ENCODE measurements at places on chromosomes 4 and X. TPM values are rescaled to one million over a fixed set of nuclear protein-coding genes. Genes with fewer than 3 reads are reported as not detected.

The GATA1 gene
- 0.90 TPM for total RNA-seq

The TCEAL5 gene
- not detected for total RNA-seq

- DNase-seq = no peak
- no peaks in the 10 kb centered on the region for H3K36me3 ChIP-seq
- no peaks in the 10 kb centered on the region for H3K27me3 ChIP-seq
- no peak overlapping the region for H3K4me3 ChIP-seq
Observed at GRCh38 chr4:7281691-7282665, 89.6 kb downstream of the SORCS2 start.

DNA sequence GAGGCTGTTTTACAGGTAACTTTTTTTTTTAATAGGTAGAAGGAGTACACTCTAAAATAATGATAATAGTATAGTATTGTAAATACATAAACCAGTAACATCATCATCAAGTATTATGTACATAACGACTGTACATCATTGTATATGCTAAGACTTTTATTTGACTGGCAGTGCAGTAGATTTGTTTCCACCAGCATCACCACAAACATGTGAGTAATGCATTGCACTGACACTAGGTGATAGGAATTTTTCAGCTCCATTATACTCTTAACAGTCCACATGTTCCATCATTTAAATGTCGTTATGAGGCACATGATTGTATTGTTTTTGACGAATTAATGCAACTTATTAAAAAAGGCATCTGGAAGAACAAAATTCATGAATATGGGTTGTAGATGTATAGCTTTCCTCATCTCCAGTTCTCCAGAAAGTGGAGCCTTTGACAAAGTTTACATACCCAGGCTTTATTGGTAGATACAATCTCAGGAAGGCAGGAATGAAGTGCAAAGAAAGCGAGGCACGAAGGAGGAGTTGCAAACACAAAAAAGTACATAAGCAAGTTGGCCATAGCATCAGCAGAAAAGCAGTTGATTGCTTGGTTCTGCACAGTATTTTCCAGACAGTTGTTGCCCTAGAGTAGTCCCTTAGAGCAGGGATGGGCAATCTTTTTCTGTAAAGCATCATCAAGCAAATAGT, 336.9 kb upstream of the NR3C2 start:
- H3K4me3 ChIP-seq = no peak overlapping the region
- no peaks in the 10 kb centered on the region for H3K27me3 ChIP-seq
- no peaks in the 10 kb centered on the region for H3K4me1 ChIP-seq

DNA sequence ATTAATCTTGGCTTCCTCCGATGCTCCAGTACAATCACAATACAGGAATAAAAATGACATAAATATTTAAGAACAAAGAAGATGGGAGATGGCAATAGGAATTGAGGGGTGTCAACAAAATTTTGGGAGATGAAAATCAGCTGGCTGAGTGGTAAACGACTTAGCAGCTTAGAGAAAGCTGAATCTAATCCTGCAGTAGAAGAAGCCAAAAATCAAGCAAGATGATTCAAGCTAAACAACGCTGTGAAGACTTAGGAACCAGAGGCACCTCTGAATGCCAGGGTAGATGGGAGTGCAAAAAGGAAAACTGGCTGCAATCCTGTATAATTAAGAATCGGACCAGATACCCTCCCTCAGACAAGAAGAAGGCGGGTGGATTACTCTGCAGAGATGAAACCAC, 215.2 kb downstream of the MGST2 start:
- no peaks in the 10 kb centered on the region for H3K4me1 ChIP-seq
- no peak overlapping the region for H3K27ac ChIP-seq
- no peaks in the 10 kb centered on the region for H3K36me3 ChIP-seq
- no peaks in the 10 kb centered on the region for H3K27me3 ChIP-seq
- no peak for DNase-seq

The NAA11 gene
- not detected for total RNA-seq

DNA sequence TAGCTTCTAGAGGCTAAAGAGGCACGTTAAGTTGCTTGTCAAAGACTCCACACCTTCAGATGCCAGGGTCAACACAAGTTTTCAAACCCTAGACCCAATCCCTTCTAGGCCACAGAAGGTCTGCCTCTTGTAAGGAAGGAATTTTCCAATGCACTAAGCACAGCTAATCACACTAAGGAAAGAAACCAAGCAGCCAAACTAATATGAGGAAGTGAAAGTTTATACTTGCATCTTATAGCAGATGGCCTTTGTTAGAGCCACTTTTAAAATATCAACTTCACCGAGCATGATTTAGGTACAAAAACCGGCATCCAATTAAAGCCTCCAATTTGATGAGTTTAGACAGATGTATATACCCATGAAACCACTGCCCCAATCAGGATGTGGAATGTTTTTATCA, 9.9 kb downstream of the FHL1 start:
- no peak overlapping the region for H3K27ac ChIP-seq
- no peak overlapping the region for H3K4me3 ChIP-seq
- no peaks in the 10 kb centered on the region for H3K36me3 ChIP-seq

GRCh38 chr4:48129307-48130014, 4.6 kb downstream of the TXK start:
- no peak overlapping the region for H3K4me3 ChIP-seq

DNA sequence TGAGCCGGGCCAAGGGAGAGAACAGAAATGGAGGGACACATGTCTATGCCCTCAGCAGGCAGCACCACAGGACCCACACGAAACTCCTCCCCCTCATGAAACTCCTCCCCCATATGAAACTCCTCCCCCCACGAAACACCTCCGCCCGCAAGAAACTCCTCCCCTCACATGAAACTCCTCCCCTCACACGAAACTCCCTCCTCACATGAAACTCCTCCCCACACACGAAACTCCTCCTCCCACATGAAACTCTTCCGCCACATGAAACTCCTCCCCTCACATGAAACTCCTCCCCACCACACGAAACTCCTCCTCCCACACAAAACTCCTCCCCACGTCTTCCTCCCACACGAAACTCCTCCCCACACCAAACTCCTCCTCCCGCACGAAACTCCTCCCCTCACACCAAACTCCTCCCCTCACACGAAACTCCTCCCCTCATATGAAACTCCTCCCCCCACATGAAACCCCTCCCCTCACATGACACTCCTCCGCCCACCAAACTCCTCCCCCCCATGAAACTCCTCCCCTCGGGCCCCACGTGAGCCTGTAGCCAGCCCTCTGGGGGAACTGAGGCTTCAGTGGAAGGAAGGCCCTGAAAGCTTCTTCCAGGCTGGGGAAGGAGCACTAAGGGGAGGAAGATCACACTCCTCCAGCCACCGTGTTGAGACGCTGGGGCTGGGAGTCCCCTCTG, 15.2 kb downstream of the ADRA2C start:
- peaks cover 26% of the 10 kb centered on the region for H3K27me3 ChIP-seq
- no peak overlapping the region for H3K4me3 ChIP-seq
- H3K4me1 ChIP-seq = no peaks in the 10 kb centered on the region
- no peak overlapping the region for H3K27ac ChIP-seq
- DNase-seq = no peak

Measured in tibial nerve (tissue), 4 donors.